Stimulated activated CD4-positive, alpha-beta T cell treated with anti-CD3 and anti-CD28 coated beads, Interleukin-15, amount 100 ng/mL, for 1 hour (primary cell): ENCODE measurements at places on chromosomes 5 and 9.

- no peak for DNase-seq
Observed at GRCh38 chr5:172799416-172799815, 28.4 kb upstream of the DUSP1 start.

GRCh38 chr9:87740209-87740608, 14.3 kb downstream of the CTSL start:
- DNase-seq: no peak

GRCh38 chr5:89351975-89352374, 469.0 kb upstream of the MEF2C start:
- DNase-seq: no peak

- no peak for DNase-seq
Observed at GRCh38 chr5:83922699-83923098, 202.0 kb upstream of the HAPLN1 start.

- DNase-seq: no peak
Observed at GRCh38 chr5:158502686-158503085, 597.0 kb downstream of the EBF1 start.

DNA sequence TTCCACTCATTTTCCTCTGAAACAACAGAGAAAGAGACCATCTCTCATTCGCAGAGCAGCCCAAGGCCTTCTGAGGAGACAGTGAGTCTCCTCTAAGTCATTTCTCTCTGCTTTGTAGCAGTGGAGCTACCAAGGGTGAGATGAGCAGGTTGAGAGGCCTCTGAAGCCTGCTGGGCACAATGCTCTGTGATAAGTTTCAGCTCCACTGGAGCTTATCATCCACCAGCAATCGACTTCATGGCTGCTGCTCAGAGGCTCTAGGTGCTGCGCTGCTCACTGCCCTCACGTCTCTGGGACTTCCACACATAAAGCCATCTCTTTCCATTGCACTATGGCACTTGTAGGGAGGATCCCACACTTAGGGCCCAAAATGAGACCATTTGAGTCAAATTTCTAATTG, 96.3 kb downstream of the CMYA5 start:
- DNase-seq: no peak

- no peak for DNase-seq
Observed at GRCh38 chr5:101811466-101811865, 484.6 kb downstream of the SLCO4C1 start.

GRCh38 chr5:94113-94892, 2.3 kb downstream of the PLEKHG4B start:
- no peak for DNase-seq

DNA sequence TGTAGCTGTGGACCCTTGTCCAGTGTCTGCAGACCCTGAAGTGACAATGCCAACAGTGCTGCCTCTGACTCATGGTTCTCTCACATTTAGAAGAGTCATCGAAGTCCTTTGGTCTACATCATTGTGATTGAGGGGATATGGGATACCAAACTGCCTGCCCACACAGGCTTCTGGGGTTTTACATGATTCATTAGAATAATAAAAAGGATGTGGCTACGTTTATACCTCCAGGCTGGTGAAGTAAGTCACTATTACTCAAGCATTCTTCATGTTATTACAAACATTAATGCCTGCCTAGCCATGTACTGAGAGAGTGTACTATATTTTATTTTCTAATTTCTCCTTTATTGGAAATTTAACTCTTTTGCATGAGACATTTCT, 365.7 kb downstream of the SPATA31D1 start:
- DNase-seq: no peak

GRCh38 chr5:91357012-91357634, 26.0 kb downstream of the ARRDC3 start:
- DNase-seq: no peak

GRCh38 chr5:76513476-76513875, 109.7 kb downstream of the F2RL2 start:
- no peak for DNase-seq

- no peak for DNase-seq
Observed at GRCh38 chr5:86837610-86838009, 219.9 kb downstream of the COX7C start.

DNA sequence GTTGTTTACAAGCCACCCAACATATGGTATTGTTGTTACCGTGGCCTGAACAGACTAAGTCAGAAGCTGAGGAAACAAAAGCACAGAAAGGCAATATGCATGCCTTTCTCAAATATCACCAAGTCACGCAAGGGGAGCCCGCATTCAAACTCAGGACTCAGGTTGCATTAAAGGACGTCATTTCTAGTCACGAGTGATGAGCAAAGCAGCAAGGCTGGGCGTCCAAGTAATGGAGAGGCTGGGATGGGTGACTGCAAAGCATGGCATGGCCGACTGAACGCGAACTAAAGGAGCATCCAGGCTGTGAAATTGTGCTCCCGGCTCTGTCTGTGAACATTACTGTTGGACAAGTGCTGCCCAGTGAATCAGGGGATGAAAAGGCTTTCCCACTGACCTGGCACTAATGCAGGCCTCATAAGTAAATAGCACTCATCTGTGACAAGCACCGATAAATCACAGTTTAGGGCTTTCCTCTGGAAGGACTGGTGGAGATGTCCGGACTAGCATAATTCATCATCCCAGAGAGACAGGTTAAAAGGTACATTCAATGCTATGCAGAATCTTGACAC, 202.8 kb downstream of the SPOCK1 start:
- DNase-seq: no peak

DNA sequence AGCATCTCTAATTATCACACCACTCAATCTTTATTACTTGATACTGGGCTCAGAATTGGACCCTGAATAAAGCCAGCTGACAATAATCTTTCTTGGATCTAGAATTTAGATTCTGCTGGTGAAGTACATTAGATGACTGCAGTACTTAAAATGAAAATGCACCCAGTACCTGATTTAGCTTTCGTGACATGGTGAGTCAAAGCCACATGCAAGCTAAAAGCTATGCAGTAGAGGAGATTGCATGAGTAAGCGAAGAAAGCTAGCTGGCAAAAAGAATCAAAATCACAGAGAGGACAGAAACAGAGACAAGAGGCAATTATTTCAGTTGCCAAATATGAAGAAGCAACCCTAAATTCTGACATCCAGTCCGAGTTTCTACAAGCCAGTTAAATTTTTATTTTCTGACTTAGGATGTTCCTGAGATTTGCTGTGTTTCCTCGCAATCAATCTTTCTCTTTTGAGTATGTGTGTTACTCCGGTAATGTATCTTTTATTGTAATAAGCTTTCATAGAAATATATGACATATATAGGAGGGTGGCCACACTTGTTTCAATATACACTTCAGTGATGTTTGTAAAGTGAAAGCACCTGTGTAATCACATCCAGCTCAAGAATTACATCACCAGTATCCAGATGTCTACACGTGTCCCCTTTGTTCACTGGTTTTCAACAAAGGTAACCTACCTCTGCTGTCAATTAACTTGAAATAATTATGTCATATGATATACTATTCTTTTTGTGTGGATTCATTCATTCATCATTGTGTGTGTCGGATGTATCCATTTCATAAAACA, 101.7 kb downstream of the CDH18 start:
- DNase-seq: no peak

DNA sequence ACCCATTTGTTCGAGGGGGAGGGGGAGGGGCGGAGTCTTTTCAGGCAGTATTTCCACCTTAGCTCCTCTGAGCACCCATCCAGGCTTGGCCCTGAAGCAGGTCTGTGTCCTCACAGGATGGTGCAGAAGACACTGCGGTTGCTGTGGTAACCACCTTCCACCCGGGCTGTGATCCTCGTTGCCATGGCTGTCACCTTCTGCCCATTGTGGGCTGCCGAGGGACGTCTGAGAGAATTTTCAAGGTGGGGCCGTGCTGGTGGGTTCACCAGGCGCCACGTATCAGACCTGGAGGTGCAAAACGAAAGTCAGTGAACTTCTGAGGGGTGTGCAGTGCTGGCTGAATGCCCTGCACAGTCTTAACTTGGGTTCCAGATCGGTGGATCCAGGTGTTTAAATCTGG, 26.7 kb downstream of the POLR1E start:
- DNase-seq: no peak

GRCh38 chr5:122757285-122757684, 17.6 kb upstream of the SNX2 start:
- DNase-seq: no peak

- DNase-seq: no peak
Observed at GRCh38 chr5:167644619-167645018, 646.8 kb upstream of the WWC1 start.

DNA sequence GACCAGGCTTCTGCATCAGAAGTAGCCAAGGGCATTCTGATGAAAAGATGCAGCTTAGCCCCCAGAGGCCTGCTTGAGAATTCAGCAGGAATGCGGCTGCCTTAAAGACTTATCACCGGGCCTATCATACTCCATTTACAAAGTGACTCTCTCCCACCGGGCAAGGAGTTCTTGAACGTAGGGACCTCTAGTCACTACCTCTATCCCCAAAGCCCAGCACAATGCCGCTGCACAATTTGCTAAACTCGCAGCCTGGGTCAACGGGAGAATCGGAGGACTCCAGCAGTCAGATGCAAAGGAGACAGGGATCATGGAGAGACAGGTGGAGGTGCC, 661 bp downstream of the PDCL start:
- DNase-seq: no peak

- DNase-seq: no peak
Observed at GRCh38 chr5:51279983-51280706, 103.1 kb upstream of the ISL1 start.

GRCh38 chr9:116274293-116274692, 120.7 kb downstream of the PAPPA start:
- no peak for DNase-seq

DNA sequence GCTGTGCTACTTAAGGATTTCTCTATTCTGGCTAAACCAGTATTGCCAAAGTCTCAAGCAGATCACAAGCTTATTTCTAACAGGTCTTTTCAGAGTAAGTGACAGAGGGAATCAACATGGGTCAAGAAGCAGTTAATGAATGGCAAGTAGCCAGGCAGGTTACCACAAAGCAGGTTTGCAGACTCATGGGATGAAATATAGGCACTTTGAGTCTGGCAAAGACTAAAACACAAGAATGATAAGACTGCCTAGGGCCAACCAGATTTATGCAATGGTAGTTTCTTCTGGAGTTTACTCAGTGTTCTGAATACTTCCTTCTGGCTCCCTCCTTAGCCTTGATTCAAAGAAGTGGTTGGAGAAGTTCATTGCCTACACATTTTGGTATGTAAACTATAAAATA, 3.6 kb downstream of the HMGCS1 start:
- DNase-seq: no peak

GRCh38 chr9:83622433-83622938, 457 bp upstream of the IDNK start:
- no peak for DNase-seq

- no peak for DNase-seq
Observed at GRCh38 chr5:31270396-31270795, 76.9 kb downstream of the CDH6 start.

- no peak for DNase-seq
Observed at GRCh38 chr5:73435759-73436534, 12.6 kb downstream of the FOXD1 start.

DNA sequence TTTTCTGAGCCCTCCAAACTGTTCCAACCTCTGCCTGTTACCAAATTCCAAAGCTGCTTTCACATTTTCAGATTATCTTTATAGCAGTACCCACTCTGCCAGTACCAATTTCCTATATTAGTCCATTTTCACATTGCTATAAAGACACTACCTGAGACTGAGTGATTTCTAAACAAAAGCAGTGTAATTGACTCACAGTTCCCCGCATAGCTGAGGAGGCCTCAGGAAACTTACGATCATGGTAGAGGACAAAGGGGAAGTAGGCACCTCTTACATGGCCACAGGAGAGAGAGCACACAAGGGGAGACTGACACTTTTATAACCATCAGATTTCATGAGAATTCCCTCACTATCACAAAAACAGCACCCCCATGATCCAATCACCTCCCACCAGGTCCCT, 105.0 kb downstream of the DTWD2 start:
- DNase-seq: no peak

GRCh38 chr9:33437205-33437604, 10.2 kb downstream of the AQP3 start:
- DNase-seq: no peak

DNA sequence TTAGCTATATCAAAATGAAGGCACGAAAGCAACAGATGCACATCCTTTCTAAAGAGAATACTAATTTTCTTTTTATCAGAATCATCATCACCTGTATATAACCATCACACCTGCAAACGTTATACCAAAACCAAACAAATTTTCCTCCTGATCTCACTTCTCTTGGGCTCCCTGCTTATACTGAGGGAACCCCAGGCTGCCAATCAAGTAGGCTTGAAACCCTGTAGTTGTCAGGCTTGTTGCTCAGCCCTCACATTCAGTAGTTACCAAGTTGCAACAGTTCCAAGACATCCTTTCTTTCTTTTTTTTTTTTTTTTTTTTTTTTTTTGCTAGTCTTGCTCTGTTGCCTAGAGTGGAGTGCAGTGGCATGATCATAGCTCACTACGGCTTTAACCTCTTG, 12.7 kb downstream of the STRBP start:
- no peak for DNase-seq

DNA sequence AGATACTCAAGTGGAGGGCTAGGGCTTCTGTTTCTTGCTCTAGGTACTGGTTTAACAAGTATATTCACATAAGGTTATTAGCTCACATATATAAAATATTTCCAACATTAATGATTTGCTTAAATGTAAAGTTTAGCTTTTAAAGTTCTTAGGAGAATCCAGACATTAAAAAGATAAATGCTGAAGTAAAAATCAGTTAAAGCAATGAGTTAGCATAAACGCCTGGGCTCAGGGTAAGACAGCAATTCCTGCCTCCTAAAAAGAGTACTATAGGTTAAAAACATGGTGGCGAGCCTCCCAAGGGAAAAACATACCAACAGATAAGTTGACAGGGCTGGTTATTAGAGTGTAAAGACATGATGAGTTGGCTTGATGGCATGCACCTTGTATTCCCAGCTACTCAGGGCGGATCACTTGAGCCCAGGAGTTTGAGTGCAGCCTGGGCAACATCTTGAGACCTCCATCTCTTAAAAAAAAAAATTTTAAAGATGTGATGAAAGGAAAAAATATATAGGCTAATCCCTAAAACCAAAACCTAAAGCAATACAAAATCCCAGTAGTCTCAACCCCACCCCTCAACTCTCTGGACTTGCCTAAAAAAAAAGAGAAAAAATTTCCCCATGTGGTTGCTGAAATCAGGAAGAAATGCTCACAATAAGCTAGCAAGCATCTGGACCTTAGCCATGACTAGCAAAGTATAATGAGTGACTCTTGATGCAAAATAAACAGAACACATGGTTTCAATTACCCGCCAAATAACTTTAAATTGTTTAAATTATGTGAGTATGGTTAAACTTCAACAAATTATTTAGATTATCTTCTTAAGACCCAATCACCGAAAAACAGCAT, 3.6 kb downstream of the GOLPH3 start:
- DNase-seq: no peak

- DNase-seq: no peak
Observed at GRCh38 chr5:59648949-59649921, 244.3 kb downstream of the PDE4D start.

GRCh38 chr9:84947412-84947972, 278.0 kb downstream of the NTRK2 start:
- DNase-seq: no peak

DNA sequence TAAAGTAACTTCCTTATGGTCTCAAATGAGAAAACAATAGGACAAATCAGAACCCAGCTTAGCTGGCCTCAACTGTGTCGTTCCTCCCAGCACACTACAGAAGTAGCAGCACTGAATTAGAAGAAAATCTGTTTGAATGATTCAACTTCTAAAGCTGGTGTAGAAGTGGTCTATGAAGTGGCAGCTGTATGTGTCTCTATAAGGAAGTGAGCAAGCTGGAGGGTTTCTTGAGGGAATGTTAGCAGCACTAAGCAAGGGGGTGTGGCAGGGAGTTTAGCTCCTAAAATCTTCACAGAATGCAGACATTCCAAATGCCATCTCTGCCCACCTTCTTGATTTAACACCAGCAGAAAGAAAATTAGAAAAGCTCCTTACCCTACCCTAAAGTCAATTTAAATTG, 4.1 kb downstream of the KLF9 start:
- DNase-seq: no peak
